ENCODE measurements at places on chromosomes 6 and 20. TPM values are rescaled to one million over a fixed set of nuclear protein-coding genes. Genes with fewer than 3 reads are reported as not detected.

DNA sequence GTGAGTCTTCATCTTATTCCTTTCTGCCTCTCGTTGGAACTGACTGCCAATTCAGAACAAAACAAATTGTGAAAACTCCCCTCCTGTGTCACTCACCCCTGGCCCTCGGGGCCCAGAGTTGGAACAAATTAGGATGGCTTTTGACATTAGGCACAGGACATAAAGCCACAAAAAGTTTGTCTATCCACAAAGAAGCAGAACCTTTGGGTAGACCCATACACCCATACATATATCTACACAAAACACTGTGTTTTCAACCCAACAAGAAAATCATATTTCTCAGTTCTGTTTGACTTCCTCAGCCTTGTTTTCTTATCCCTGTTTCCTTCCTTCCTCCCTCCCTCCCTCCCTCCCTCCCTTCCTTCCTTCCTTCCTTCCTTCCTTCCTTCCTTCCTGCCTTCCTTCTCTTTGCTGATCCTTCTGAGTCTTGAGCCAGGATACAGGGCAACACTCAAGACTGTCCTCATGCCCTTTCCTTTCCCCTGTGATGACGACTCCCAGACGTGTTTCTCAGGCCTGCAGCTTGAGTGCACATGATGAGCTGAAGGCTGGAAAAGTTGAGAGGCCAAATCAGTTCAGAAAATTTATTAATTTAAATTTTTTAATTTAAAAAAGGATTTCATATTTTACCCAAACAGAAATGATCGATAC lies 41.7 kb upstream of the NKX2-2 start:
- no peak for DNase-seq
- no peaks in the 10 kb centered on the region for H3K4me1 ChIP-seq
- no peaks in the 10 kb centered on the region for H3K36me3 ChIP-seq
- H3K27me3 ChIP-seq, result no peaks in the 10 kb centered on the region
- H3K4me3 ChIP-seq, result no peak overlapping the region

DNA sequence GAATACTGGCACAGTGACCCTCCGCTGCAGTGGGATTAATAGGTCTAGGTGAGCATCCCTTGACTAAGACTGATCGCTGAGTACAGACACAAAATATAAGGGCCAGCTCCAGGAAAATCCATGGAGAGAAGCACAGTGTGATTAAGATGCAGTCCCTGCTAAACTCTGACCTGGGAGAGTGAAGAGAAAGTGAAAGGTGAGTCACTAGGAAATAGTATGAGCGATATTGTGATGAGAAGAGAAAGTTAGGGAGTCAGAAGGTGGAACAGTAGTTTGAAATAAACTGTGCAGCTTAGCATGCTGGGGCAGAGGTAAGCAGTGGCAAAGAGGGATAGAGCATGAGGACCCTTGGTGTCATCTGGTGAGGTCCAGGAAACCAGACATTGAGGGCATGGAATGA lies 278.6 kb upstream of the MAP3K7 start:
- no peak overlapping the region for H3K27ac ChIP-seq
- H3K4me1 ChIP-seq, result no peaks in the 10 kb centered on the region
- no peak overlapping the region for H3K4me3 ChIP-seq

DNA sequence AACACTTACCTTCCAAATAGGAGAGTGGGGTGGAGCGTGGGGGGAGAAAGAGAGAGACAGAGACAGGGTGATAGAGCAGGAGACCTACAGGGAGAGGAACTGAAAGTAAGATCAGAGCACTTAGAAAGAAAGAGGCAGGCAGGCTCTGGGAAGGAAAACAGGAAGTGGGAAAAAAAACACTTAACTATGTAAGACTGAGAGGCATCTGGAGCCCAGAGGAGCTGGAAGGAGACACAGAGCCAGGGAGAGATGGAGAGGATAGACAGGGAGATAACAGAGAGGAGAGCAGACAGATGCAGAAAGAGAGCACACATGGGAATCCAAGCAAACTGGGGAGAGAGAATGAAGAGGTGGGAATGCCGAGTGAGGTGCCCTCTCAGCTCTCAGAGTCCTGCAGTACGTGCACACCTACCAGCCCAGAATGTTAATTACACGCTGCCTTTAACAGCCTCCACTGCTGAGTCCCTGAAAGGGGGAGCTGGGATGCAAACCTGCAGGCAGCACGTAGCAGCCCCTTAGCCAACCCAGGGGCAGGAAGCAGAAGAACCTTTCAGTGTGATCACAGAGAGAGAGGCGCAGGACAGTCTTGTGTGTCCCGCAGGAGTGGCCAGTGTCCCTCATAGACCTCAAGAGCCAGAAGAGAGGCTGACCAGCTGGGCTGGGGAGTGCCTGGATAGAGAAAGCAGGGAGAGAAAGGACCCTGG lies 132.7 kb upstream of the LRFN2 start:
- H3K4me3 ChIP-seq, result peak overlapping the region; percentile 12
- H3K36me3 ChIP-seq, result no peaks in the 10 kb centered on the region
- no peaks in the 10 kb centered on the region for H3K4me1 ChIP-seq
- no peaks in the 10 kb centered on the region for H3K27me3 ChIP-seq
- H3K27ac ChIP-seq, result peak overlapping the region; percentile 64
- no peak for DNase-seq

- H3K4me1 ChIP-seq, result no peaks in the 10 kb centered on the region
- no peak overlapping the region for H3K27ac ChIP-seq
- DNase-seq, result no peak
- no peaks in the 10 kb centered on the region for H3K27me3 ChIP-seq
Measured at GRCh38 chr6:88584581-88585275, 378.7 kb downstream of the RNGTT start.

Gene C20orf96
- 6.3 TPM for total RNA-seq

Gene TINAG
- 79.2 TPM for total RNA-seq

- peak overlapping the region; percentile 80 for H3K27ac ChIP-seq
- H3K4me1 ChIP-seq, result peaks cover 21% of the 10 kb centered on the region
- H3K27me3 ChIP-seq, result no peaks in the 10 kb centered on the region
- DNase-seq, result no peak
Measured at GRCh38 chr6:11232770-11233626, 530 bp upstream of the NEDD9 start.

Gene NKAIN2
- total RNA-seq, result not detected

- H3K36me3 ChIP-seq, result no peaks in the 10 kb centered on the region
- DNase-seq, result peak; percentile 44
- H3K27me3 ChIP-seq, result no peaks in the 10 kb centered on the region
- peak overlapping the region; percentile 99 for H3K27ac ChIP-seq
- H3K4me3 ChIP-seq, result peak overlapping the region; percentile 96
Measured at GRCh38 chr20:3890398-3890751, 1.2 kb downstream of the PANK2 start.

DNA sequence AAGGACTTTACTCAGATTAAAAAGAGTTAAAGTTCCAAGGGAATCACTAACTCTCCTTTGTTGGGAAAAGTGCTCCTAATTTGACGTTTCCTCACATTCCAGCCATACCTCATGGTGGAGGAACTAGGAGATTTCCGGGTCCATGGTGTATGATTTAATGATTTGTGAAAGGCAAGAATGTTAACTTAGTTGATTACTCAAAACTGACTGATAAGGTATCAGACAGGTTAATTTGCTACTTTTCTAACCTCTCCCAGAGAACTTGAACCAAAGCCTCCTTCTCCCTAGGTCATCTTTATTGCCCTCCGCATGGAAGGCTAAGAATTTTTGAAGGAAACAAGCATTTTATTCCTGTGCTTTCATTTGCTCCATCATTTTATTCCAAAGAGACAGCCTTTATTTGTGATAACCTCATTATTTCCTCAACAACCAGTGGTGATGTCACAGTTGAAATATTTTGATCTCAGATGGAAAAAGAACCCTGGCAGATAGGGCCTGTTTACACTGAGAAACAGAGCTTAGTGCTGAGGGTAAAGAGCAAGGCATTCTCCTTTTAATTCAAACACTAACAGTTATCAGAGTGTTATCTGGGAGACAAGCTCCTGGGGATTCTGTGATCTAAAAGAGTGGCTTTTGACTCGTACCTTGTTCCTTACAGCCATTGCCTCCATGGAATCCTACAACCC lies 57.4 kb upstream of the BMP2 start:
- no peaks in the 10 kb centered on the region for H3K4me1 ChIP-seq
- H3K27ac ChIP-seq, result no peak overlapping the region
- H3K27me3 ChIP-seq, result no peaks in the 10 kb centered on the region
- no peak overlapping the region for H3K4me3 ChIP-seq
- DNase-seq, result no peak

DNA sequence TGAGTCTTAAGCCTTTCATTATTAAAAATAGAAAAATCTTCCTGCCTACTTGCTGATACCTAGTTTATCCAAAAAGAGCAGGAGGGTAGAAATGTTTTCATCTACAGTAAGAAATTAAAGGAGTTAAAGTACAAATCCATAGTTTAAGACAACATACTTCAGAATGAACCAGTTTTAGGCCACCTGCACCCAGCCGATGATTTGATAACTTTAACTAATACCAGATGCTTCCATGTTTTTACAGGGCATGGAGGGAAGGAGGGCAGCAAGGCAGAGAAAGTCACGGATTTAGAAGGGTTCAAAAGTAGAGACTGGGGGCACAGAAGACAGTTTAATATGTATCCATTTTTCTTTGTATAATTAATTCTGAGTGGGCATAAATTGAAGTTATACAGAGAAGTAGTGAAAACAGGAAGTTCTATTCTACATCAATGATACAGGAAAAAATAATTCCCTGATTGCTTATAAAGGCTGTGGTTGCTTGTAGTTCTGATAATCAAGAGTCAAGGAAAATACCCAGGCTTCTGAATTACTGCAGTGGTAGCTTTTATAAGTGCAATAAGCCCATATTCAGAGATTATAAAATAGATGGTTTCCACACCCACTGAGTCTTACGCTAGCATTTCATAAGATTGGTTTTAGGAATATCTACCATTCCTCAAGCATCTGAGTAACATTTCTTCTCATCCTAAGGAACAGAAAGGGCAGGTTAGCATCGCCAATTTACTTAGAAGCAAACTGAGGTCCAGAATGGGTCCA lies 72.0 kb downstream of the GMDS start:
- no peaks in the 10 kb centered on the region for H3K4me1 ChIP-seq
- no peak for DNase-seq
- no peaks in the 10 kb centered on the region for H3K27me3 ChIP-seq
- H3K27ac ChIP-seq, result no peak overlapping the region

GRCh38 chr6:46688117-46688965 lies 656 bp downstream of the TDRD6 start:
- no peaks in the 10 kb centered on the region for H3K4me1 ChIP-seq
- no peaks in the 10 kb centered on the region for H3K27me3 ChIP-seq
- DNase-seq, result no peak
- H3K4me3 ChIP-seq, result no peak overlapping the region
- H3K27ac ChIP-seq, result no peak overlapping the region

- H3K4me1 ChIP-seq, result no peaks in the 10 kb centered on the region
- H3K27ac ChIP-seq, result no peak overlapping the region
- no peaks in the 10 kb centered on the region for H3K27me3 ChIP-seq
- no peak for DNase-seq
- no peak overlapping the region for H3K4me3 ChIP-seq
- H3K36me3 ChIP-seq, result no peaks in the 10 kb centered on the region
Measured at GRCh38 chr6:88519301-88520016, 353.3 kb upstream of the CNR1 start.

GRCh38 chr6:142893088-142893487 lies 51.9 kb downstream of the HIVEP2 start:
- H3K4me3 ChIP-seq, result no peak overlapping the region
- H3K4me1 ChIP-seq, result no peaks in the 10 kb centered on the region
- H3K36me3 ChIP-seq, result no peaks in the 10 kb centered on the region
- H3K27ac ChIP-seq, result no peak overlapping the region
- H3K27me3 ChIP-seq, result no peaks in the 10 kb centered on the region

DNA sequence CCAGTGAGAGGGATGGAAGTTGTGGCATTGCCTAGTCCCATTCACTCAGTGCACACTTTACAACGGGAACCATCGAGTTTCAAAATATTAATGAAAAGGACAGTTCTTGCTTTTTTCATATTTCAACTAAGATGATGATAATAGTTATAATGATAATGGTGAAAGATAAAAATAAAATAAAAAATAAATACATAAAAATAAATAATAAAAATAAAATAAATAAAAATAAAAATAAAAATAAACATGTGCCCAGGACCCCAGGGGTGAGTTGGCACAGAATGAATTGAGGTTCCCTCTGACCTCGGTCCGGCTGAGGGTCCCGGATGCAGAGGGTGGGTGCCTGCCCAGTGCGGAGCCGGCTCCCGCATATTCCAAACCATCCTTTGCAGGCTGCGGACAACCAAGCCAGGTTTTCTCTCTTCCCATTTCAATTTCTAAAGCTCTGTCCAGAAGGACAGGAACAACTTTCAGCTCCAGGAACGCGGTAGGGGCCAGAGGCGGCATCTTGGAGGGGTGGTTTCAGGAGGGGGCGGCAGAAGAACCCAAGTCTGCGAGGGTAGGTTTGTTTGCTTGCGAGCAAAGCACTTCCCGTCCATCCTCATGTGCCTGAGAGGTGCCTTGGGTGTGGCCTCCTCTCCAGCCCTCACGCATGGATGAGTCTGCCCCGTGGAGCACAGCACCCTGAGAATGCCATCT lies 236.8 kb downstream of the DLL1 start:
- H3K27ac ChIP-seq, result no peak overlapping the region
- no peaks in the 10 kb centered on the region for H3K36me3 ChIP-seq
- no peaks in the 10 kb centered on the region for H3K27me3 ChIP-seq
- no peak overlapping the region for H3K4me3 ChIP-seq
- H3K4me1 ChIP-seq, result no peaks in the 10 kb centered on the region
- no peak for DNase-seq

- H3K4me3 ChIP-seq, result no peak overlapping the region
- no peaks in the 10 kb centered on the region for H3K4me1 ChIP-seq
- H3K27ac ChIP-seq, result no peak overlapping the region
- no peak for DNase-seq
- no peaks in the 10 kb centered on the region for H3K36me3 ChIP-seq
- H3K27me3 ChIP-seq, result no peaks in the 10 kb centered on the region
Measured at GRCh38 chr6:117616391-117617209, 14.3 kb upstream of the GOPC start.

DNA sequence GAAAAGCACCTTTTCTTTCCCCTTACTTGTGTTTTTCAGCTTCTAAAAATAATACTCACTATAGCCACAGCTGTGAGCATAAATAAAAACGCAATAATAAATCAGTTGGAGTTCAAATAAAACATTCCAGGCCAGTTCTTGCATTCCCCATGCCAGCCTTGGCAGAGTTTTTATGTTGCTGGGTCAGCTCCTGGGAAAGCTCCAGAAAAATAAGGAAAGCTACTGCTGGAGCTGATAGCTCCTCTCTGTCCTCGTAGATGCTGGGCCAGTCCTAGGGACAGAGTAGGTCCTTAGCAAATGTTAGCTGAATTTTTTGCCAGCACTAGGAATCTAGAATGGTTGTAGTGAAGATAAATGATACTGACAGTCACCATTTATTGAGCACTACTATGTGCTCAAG lies 389.0 kb upstream of the SYNCRIP start:
- H3K36me3 ChIP-seq, result no peaks in the 10 kb centered on the region
- H3K4me3 ChIP-seq, result no peak overlapping the region
- H3K27ac ChIP-seq, result no peak overlapping the region
- H3K27me3 ChIP-seq, result no peaks in the 10 kb centered on the region
- DNase-seq, result no peak
- H3K4me1 ChIP-seq, result no peaks in the 10 kb centered on the region
